ENCODE measurements at places on chromosomes 11 and 22.

DNA sequence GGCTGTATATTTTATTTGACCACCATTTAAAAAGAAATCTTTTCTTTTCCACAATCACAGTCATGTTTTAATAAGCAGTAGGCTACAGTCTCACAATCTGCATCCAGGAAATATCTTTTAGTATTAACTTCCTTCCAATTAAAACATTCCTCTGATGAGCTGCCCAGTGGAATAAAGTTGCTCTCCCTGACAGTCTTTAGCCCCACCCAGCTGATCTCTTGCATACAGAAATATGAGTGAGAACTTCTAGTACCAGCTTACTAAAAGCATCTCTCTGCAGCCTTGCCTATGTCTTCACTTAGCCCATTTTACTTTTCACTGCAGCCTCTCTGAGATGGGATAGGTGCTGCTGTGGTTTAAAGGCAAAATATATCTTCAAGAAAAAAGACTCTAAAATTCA is 143.4 kb upstream of the ANO3 start:
- DNase-seq = no peak

DNA sequence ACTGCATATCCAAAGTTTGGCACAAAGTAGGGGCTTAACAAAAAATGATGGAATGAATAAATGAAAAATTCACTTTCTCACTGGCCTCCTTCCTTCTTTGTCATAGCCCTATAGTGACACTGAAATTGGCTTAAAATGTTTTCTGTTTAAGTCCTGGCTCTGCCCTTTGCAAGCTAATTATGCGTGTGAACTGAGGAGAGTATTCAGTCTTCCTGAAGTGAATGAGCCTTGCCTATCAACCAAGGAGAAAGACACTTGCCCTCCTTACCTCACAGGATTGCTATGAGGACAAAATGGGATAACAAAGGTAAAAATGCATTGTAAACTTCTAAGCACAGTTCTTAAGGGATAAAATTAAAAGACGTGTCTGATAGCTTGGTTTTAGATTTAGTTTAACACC is 729.8 kb upstream of the ANO3 start:
- no peak for DNase-seq

- DNase-seq = no peak
Observed at GRCh38 chr11:11209967-11210366, 143.1 kb downstream of the CSNK2A3 start.

- no peak for DNase-seq
Observed at GRCh38 chr22:17162731-17163130, 3.7 kb upstream of the HDHD5 start.

DNA sequence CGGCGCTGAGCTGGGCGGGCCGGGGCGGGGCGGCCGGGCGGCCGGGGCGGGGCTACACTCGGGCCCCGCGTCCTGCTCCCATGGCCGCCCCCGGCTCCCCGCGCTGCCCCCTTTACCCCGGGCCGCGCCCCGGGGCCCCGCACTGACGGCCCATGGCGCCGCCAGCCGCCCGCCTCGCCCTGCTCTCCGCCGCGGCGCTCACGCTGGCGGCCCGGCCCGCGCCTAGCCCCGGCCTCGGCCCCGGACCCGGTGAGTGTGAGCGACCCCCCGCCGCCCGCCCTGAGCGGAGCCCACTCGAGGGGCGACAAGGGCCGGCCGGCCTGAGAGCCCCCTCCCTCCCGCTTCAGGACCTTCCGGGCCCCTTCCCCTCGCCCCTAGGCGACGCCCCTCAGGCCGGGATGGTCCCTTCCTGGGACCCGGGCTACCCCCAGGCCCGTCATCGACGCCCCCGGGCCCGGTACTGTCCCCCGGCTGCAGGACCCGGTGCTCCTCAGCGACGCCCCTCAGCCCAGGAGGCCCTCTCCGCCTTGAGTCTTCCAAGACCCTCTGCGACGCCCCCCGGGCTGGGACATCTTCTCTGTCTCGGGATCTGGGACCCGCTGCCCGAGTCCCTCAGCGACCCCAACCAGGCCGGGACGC is at the start of gene KREMEN1:
TSS of gene KREMEN1 (plus strand) at position 57 of the 639 bp plus-strand sequence. CDS start at position 153, 96 bp downstream.
- DNase-seq = no peak

GRCh38 chr11:132523929-132524328 is 1008.4 kb downstream of the OPCML start:
- DNase-seq = no peak

- no peak for DNase-seq
Observed at GRCh38 chr11:86999859-87000753, 37.6 kb upstream of the TMEM135 start.

DNA sequence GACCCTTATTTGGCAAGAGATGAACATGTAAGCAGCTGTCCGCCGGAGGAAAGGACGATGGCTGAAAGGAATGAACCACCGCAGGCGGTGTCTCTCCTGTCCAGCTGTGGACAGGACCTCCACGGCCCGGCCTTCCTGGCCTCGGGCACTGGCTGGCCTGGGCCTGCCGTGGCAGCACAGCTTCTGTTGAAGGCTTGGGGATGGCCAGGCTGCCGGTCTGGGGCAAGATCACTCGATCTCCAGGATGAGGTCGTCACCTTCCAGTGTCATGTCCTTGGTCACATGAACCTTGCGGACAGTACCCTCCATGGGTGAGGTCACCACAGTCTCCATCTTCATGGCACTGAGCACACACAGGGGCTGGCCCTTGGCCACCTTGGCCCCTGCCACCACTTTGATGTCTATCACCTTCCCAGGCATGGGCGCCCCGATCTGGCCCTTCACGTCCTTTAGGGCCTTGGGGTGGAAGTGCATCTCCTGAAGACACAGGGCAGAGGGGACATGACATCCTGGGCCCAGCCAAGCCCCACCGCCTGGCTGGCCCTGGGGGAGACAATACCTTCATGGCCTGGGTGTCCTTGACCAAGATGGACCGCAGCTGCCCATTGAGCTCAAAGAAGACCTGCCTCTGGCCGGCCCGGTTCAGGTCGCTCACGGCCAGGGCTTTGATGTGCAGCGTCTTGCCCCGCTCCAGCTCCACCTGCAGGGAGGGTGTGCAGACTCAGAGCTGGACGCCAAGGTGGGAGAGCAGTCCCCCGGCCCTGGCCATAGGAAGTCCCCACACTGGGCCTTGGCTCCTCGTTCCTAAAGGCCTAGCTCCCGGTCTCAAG is 5.6 kb downstream of the RCE1 start:
- DNase-seq = no peak

Measured in stimulated activated CD4-positive, alpha-beta T cell treated with anti-CD3 and anti-CD28 coated beads, Interleukin-4, amount 100 ng/mL, for 48 hours (primary cell).